ENCODE measurements at places on chromosomes 2 and 18. TPM values are rescaled to one million over a fixed set of nuclear protein-coding genes. Genes with fewer than 3 reads are reported as not detected.

STAM2 gene
- 11.4 TPM for polyA plus RNA-seq

FOXD4L1 gene
- 0.14 TPM for polyA plus RNA-seq

CXCR2 gene
- 0.09 TPM for polyA plus RNA-seq

MEX3C gene
- 9.5 TPM for polyA plus RNA-seq

TWIST2 gene
- 0.90 TPM for polyA plus RNA-seq

BBS5 gene
- 5.1 TPM for polyA plus RNA-seq

Data from psoas muscle (tissue), 8 donors.